ENCODE measurements at places on chromosomes 3 and 15.

GRCh38 chr15:71893691-71894090 lies 83.3 kb downstream of the NR2E3 start:
- DNase-seq, result no peak

DNA sequence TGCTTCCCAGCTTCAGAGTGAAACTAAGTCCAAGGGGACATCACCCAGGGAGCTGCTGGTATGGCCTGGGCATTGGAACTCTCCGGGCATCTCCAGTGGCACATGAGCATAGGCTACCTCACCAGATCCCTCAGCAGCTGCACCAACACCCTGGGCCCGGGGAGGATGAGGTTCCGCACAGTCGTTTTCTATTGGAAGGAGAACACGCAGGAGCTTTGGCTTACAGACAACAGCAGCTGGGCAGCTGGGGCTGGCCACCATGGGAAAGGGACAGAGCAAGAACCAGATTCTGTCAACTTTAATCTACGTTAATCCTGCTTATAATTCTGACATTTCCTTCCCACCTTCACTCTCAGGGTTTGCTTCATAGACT lies 65.5 kb downstream of the MYO1E start:
- no peak for DNase-seq

- no peak for DNase-seq
Observed at GRCh38 chr3:45776301-45776595, 20.1 kb downstream of the SLC6A20 start.

- DNase-seq, result no peak
Observed at GRCh38 chr3:141392897-141393734, 24.8 kb downstream of the ZBTB38 start.
